Urothelium cell line (cell line): ENCODE measurements at places on chromosomes 4 and X.
A peak's percentile ranks its signal among the peaks of the same experiment; 100 is the strongest.

DNA sequence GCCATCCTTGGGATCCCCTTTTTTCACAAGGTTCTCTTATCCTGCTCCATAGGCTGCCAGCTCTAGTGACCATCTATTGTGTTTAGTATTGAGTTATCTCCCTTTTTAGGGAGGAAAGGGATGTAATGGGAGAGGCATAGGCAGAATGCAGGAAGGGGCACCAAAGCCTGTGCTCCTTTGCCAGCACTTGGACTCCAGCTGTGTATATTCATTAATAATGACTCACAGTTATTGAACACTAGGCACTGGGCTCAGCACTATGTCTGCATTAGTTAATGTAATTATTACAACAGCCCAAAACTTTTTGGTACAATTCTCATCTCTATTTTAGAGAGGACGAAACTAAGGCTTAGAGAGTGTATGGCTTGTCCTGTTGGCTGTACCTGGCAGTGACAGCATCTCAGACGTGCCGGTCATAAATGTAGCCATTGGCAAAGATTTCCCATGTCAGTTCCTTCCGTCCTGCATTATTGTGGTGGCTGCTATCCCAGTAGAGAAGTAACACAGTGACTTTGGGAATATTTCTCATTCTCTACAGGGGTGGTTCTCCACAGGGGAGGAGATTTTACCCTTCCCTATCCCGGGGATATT, 90.3 kb downstream of the AFF1 start:
- no peak for DNase-seq

DNA sequence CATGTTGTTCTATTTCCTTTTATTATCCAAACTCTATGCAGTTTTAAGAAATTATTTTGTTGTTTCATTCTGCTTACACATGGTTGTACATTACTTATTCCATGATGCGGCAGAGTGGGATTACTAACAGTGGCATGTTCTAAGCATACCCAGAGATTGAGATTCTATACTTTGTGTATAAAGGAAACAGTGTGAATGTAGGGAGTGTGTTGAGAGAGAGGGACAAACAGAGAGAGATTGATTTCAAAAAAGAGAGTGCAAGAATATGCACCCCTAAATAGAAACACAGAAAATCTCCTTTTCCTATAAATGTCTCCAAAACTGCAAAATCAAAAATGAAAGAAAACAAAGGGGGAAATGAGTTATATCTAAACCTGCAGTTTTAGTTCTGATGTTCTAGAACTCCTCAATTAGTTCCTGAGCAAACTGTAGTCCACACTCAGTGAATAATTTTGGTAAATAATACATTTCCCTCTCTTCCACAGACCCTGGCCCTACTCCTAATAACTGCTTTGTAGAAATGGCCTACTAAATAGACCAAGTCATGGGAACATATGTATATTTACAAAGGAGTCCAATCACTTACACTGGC, 31.0 kb downstream of the SLC9B1 start:
- DNase-seq, result no peak

DNA sequence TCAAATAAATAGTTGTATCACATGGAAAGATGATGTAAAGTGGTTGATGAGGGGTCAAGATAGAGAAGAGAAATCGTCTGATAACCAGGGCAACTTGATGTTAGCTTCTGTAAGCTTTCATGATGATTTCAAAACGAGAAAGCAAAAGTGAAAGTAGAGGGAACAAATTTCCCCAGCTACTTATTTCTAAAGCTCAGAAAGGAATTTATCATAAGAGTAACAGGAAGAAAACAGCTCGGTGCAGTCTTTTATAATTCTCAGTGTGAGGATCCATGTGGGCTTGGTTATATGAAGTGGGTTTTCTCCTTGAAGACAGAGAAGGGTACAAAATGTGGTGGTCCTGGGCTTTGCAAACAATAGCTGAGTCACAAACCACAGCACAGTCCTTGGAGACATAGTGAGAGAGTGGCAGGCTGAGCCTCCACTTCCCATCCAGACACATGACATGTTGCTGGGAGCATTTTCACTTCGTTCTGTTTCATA, 32.1 kb upstream of the GLRA2 start:
- DNase-seq, result no peak

GRCh38 chr4:152100379-152101201, 339.8 kb upstream of the GATB start:
- no peak for DNase-seq

DNA sequence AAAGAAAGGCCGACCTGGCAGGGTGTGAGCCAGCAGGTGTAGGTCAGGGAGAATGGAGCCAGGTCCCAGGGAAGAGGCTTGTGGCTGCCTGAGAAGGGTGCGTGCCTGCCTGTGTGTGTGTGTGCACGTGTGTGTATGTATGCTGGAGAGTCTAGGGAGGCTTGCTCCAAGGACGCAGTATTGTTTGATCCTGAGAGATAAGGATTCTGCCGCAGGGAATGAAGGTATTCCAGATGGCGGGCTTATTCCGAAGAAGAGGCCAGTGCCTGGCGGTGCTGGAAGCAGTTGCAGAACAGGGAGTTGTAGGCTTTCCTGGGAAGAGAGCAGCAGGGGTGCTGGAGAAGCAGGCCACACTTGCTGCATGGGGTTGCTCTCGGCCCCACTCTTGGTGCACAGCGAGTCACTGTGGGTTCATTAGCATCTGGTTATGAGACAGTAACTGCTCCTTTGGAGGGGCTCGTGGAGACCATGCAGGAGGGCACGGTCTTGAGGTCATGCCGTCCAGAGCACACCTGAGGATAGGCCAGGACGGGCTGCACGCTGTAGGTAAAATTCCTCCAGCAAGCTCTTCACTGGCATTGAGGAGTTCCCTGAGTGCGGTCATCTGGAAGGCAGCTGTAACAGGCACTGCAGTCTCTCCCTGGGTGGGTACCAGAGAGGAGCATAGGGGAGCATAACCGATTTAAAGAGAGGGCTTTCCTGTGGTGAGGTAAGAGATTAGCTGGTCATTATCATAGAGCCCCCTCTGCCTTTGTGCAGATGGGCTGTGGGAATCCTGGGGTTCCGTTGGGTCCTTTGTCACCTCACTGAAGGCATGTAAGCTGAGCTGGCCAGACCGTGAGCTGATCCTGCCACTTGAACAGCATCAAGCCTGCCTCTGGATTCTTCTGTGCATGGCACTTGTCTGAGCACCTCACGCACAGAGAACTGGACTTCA, 29.9 kb upstream of the MSANTD1 start:
- no peak for DNase-seq

GRCh38 chr4:40316333-40316781, 18.8 kb upstream of the CHRNA9 start:
- no peak for DNase-seq

DNA sequence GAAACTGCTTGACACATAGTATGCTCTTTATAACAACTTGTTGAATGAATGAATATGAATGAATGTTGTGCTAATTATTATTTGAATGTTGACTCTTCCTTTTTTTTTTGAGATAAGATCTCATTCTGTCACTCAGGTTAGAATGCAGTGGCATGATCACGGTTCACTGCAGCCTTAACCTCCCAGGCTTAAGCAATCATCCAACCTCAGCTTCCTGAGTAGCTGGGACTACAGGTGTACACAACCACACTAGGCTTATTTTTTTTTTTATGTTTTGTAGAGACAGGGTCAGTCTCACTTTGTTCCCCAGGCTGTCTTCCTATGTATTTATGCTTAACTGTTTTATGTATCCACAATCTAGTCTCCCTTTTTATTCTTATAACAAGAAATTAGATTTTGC, 114.7 kb upstream of the WDFY3 start:
- no peak for DNase-seq

GRCh38 chr4:181971411-181971810, 271.8 kb upstream of the TENM3 start:
- DNase-seq, result peak; percentile 8

GRCh38 chr4:153439831-153440230, 26.3 kb upstream of the TMEM131L start:
- DNase-seq, result no peak

DNA sequence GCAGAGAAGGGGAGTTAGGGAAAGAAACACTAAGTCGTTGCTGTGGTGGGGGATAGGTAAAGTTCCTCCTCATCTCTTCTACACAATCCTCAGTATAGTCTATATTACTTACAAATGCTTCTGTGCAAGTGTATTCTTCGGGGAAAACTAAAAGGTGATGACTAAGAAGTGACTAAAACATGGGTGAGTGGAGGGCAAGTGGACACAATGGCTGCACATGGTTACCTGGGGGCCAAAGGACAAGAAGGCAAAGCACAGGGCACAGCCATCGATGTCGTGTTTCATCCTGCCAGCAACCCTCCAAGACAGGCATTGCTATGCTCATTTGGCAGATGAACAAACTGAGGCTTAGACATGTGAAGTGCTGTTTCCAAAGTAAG, 35.5 kb upstream of the CCKAR start:
- DNase-seq, result no peak

GRCh38 chr4:123325241-123325681, 71.3 kb upstream of the SPRY1 start:
- DNase-seq, result peak; percentile 18

DNA sequence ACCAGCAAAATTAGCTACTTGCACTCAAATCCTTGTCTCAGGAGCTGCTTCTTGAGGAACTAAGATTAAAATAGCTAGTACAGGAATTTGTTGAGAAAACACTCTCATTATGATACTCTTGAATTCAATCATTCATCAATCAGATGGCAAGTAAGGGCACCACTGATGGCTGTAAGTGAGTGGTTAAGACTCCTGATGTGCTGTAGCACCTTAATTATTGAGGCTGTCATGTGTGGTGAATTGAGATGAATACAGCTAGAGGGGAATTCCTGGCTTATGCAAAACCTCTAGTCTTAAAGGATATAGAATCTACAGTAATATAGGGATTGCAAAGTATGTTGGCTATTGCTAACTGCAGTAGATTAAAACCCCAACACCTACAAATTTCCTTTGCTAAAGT, 509.1 kb downstream of the IQCM start:
- DNase-seq, result no peak

DNA sequence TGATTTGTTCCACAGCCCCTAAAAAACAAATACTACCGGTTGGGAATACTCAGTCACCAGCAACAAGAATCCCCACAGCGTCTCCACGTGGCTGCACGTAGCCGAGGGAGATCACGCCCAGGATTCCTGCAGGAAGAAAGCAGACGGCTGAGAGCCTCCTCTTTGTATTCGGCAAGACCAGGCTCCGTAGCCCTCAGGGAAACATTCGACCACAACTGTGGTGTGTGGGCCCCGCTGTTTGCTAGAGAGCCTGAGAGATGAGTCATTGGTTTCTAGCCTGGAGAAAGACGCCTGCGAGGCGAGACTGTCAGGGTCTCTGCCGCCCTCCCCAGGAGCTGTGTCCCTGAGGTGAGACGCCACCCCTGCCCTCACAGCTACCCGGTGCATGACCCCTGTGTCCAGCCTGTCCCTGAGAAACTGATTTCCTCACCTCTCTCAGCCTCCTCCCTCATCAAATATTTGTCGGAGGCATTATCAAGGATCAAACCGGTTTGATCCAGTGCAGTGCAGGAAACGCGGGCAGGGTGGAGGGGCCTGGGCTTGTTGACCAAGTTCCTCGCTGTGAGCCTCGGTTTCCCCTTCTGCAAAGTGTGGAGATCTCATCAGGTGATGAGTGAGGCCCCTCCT, 4.7 kb upstream of the S100P start:
- DNase-seq, result peak; percentile 92

- DNase-seq, result no peak
These were observed 155.0 kb downstream of the SLC7A11 start for GRCh38 chr4:138087066-138087719.

- DNase-seq, result no peak
These were observed 2062.4 kb downstream of the ARAP2 start for GRCh38 chr4:34181891-34182290.

DNA sequence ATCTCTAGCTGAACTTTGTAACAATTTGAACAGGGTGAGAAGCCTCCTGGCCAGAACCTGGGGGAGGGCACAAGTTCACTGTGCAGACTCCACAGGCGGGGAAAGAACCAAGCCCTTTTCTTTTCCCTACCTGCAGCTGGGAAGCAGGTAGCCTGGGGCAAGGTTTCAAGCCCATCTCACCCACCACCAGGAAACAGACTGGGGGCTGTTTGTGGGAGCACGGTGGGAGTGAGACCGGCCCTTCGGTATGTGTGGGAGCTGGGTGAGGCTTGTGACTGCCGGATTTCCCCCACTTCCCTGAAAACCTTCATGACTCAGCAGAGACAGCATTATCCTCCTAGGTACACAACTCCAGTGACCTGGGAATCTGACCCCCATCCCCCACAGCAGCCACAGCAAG, 211.7 kb downstream of the ZNF674 start:
- DNase-seq, result no peak

DNA sequence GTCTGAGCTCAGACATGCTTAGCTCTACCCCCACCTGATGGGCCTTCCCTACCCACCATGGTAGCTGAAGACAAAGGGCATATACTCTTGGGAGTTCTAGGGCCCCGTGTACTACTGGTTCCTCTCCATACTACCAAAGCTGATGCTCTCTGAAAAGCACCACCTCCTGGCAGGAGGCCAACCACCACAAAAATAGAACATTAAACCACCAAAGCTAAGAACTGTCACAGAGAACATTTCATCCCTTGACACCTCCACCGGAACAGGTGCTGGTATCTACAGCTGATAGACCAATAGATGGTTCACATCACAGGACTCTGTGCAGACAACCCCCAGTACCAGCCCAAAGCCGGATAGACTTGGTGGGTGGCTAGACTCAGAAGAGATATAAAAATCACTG, 13.4 kb downstream of the EDA2R start:
- no peak for DNase-seq

- no peak for DNase-seq
These were observed 99.2 kb upstream of the KCNIP4 start for GRCh38 chr4:22047793-22048192.
